ENCODE measurements at places on chromosomes 4 and X.

- peak; percentile 79 for DNase-seq
Measured at GRCh38 chr4:158079661-158080060, 93.2 kb downstream of the GASK1B start.

GRCh38 chrX:50615570-50616158 is 145.0 kb upstream of the DGKK start:
- DNase-seq = no peak

DNA sequence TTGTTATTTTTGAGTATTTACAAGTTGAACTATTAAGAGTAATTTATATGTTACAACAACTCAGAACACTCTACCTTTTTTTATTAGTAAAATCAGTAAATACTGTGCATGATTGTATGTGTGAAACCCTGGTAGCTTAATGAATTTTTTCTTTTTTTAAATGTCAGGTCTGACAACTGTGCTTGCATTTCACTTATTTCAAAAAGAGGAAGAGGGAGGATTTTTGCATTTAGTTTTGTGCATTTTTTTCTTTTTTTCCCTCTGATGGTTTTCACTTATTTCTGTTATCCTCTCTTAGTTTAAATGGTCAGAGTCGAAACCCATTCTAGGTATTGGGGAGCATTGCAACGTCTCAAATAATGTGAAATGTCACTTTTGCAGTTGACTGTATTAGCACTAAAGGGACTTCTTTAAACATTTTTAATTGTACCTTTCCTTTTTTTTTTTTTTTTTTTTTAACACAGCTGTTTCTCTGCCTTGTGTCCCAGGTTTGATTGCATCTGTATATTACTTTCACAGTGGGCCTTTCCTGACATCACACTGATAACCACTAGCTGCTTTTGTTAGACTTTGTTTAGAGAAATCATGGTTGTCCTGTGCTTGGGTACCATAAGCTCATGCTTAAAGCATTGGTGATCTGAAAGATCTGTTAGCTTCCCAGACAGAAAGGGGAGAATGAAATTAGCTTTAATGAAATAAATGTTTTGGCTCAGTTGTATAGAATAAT is 28.5 kb downstream of the MOB1B start:
- no peak for DNase-seq

DNA sequence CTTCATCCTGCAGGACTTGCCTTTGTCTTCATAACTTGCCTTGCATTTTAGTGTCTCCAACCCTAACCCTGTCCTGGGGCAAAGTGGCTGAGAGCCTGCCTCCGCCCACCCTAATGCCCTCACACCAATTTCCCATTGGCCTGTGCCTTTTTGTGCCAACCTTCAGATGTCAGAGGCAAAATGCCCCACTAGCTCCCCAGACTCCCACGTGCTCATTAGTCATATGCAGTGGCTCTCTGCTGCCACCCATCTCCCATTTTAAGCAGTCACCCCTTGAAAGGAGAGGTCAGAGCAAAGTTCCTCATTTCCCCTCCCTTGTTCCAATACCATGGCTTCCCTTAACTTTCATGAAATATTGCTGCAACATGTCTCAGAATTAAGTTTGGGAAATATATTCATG is 74.8 kb upstream of the PASD1 start:
- no peak for DNase-seq

- peak; percentile 49 for DNase-seq
Measured at GRCh38 chr4:95091272-95091671, 333.5 kb downstream of the BMPR1B start.

DNA sequence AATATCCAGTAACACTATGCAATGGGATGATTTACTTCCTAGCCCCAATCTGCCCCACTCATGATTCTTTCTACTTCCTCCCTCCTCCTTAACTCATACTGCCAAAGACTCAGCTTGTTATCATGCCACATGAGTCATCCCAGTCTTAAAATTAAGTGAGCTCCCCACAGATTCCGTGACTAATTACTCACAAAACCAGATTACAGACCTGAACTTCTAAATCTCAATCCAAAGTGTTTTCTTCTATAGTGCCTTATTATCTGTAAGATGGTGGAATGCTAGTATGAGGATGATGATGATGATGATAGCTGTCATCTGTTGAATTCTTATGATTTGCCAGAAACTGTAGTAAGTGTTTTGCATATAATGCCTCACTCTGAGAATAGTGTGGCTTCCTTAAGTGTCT is 27.7 kb upstream of the GPC3 start:
- DNase-seq = peak; percentile 46

- no peak for DNase-seq
Measured at GRCh38 chr4:165518024-165518616, 139.3 kb downstream of the CPE start.

DNA sequence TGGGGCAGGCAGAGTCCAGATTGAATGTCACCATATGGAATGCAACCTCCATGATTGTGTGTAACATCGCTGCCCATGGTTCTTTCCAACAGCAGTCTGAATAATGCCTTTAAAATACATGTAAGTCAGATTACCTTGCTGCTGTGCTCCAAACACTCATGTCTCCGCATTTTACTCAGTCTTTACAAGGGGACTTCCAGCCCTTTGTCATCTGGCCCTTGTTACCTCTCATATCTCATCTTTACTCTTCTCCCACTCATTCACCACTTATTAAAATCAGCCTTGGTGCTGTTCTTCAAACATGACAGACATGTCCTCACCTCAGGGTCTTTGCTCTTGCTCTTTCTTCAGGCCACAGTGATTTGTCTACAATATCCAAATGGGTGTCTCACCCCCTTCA is 200.4 kb upstream of the GYPA start:
- DNase-seq = no peak

- DNase-seq = no peak
Measured at GRCh38 chr4:127791391-127791790, 9.3 kb downstream of the HSPA4L start.

- DNase-seq = peak; percentile 69
Measured at GRCh38 chr4:19683426-19683825, 568.3 kb upstream of the SLIT2 start.

DNA sequence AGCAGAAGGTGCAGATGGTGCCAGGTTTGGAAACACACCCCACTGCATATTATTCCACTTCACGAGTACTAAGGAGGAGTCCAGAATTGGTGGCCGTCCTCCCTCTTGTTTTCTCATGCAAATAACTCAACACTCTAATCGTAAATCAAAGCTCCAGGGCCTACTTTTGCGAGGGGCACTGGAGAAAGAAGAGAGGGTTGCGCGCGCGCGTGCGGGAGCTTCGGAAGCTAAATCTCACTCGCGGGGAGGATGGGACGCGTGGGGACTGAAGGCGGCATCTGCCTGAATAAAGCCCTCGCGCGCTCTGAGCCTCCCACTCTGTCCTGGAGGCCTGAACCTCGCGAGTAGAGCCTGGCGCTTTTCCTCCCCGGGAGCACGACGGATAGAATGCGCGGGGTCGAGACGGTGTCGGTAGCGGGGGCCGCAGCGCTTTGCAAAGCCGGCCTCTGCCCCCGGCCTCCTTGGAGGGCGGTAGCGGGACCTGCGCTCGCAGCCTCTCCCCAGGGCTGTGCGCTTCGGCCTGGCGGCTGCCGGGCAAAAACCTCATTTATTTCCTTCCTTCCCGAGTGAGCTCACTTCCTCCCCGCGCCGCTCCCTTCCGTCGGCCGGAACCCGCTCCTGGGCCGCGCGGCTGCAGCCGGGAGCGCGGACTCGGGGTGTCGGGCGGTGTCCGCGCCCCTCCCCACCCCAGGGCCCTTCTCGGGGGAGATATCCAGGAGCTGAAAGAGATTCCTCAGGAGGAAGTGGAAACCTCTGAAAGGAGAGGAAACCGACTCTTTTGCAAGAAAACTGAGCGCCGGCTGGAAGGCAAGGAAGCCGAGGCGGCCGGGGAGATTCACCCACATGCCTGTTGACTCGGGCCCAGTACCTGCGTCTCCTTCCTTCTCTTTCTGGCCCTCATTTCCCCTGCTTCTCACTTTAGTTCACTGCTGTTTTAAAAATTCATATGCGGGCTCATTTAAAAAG is 20.7 kb downstream of the HAND2 start:
- DNase-seq = peak; percentile 51

DNA sequence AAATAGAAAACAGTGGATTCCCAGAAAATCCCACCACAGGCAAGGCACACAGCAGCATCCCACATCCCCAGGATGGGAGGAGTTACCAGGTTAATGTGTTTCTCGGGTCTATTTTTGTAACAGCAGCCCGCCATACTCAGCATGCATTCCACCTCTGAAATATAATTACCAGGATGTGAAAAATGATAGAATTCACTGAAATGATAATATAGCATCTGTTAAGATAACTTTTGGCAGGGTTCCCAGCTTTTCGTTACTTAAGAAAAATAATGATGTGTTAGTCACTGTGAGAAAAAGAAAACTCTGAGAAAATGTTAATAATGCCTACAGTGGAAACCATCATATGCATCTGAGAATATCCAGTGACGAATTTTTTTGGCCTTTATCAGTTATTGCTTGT is 87.1 kb downstream of the VCX2 start:
- DNase-seq = peak; percentile 73

- no peak for DNase-seq
Measured at GRCh38 chrX:41397768-41398167, 49.4 kb upstream of the NYX start.

- no peak for DNase-seq
Measured at GRCh38 chrX:4110964-4111363, 397.5 kb upstream of the PRKX start.

DNA sequence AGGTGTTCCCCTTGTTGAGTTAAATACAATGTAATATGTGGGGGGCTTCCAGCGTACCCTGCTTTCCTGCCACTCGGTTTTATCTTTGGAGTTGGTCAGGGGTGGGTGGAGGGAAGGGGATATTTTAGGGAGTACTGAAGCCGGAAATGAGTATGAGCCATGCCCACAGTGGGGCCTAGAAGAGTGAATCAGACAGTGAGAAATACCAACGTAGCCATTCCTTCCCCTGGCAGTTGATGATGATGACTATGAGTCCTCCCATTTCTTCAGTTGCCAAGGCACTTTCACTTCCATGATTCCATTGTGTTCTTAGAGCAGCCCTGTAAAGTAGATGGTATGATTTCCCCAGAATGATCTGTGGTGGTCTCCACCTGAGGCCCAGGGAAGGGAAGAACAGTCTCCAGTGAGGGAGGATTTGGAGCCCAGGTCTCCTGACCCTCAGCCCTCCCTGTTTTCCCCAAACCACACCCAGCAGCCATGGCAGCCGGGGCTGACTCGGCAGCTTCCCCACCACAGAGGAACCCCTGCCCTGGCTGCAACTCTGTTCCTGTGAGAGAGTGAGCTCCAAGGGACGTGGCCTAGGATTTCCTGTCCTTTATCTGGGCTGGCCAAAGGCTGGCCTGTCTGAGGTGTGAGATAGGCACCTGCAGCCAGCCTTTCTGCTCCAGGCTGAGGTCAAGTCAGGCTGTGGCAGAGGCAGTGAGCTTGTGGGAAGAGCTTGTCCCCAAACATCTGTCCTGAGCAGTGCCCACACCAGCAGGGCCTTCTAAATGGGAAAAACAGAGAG is 52.7 kb downstream of the STARD8 start:
- DNase-seq = peak; percentile 28

DNA sequence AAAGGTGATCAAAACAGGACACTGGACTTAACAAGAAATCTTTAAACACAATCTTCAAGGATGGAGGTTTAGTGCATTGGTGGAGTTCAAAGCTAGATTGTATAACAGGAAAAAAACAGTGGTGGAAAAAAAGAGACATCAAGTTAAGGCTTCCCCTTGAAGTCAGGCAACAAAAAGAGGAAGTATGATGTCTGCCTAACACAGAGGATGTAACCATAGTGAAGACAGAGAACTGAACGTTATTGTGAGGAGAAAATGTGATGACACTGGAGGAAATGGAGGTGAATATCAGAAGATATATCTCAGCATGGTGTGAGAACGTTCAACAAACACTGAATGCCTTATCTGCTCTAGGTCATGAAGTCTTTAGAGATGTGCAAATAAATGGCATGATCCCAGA is 192.4 kb upstream of the AR start:
- no peak for DNase-seq

- DNase-seq = peak; percentile 48
Measured at GRCh38 chr4:77025643-77026321, 50.0 kb downstream of the CCNI start.

DNA sequence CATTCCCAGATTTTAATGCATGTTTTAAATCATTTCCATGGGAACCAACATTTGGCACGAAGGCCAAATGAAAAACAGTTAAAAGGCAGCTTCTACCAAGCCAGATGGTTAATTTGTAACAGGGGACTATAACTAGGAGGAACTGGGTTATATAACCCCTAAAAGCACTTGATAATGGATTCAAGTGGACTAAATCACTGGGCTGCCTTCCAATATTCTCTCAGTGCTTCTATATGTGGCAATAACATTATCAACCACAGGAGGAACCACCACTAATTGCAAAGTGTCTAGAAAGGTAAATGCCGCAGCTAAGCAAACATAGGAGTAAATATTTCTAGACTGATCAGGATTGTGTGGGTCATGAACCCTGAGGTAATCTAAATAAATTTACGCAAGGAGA is 391.5 kb downstream of the UBE2NL start:
- DNase-seq = no peak

GRCh38 chr4:1342003-1342402 is 5.0 kb upstream of the UVSSA start:
- no peak for DNase-seq

GRCh38 chrX:23317799-23318724 is 16.6 kb upstream of the PTCHD1 start:
- no peak for DNase-seq

DNA sequence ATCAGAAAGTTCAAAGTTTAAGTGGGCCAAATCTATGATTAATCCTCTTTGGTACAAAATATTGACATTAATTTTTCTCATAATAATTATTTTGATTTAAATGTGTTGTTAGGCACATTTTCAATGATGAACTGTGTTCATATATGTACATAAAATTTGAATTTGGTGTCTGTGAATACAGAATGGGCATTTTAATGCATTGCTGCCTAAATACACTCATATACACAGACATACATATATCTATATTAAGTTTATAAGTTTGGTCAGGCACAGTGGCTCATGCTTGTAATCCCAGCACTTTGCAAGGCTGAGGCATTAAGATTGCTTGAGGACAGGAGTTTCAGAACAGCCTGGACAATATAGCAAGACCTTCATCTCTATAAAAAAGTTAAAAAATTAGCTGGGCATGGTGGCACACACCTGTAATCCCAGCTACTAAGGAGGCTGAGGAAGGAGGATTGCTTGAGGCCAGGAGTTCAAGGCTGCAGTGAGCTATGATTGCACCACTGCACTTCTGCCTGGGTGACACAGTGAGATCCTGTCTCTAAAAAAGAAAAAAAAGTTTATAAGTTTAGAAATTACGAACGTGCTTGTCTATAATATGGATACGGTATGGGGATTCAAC is 12.3 kb upstream of the BMP2K start:
- no peak for DNase-seq

DNA sequence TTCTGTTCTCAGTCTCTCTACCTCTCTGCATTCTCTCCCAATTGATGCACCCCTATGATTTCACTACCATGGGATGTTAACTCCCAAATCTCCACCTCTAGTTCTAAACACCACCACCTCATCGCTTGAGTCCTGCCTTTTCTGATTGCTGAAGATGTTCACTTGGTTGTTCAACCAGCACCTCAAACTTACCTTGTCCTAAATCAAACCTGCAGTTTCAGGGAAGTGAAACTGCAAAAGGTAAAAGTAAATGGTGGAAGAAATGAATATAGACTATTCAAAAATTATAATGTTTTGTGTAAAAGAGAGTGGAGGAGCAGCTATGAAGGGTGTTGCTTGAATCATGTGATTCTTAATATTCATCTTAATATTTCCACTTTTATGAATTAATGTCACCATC is 91.0 kb downstream of the PDE5A start:
- no peak for DNase-seq

GRCh38 chr4:44791831-44792230 is 65.5 kb upstream of the GNPDA2 start:
- DNase-seq = no peak

- DNase-seq = no peak
Measured at GRCh38 chr4:20938204-20938603, 237.9 kb downstream of the PACRGL start.

Data from fibroblast of upper back skin (primary cell).